ENCODE measurements at places on chromosomes 7 and 10. TPM values are rescaled to one million over a fixed set of nuclear protein-coding genes. Genes with fewer than 3 reads are reported as not detected.

The SLC39A12 gene
- polyA plus RNA-seq, result not detected

The SUN3 gene
- not detected for polyA plus RNA-seq

The PAPOLB gene
- polyA plus RNA-seq, result not detected

The BMPER gene
- 6.2 TPM for polyA plus RNA-seq

The CALCR gene
- polyA plus RNA-seq, result 6.7 TPM

The APBB1IP gene
- 2.6 TPM for polyA plus RNA-seq

The COL28A1 gene
- polyA plus RNA-seq, result 0.77 TPM

The HSPA12A gene
- polyA plus RNA-seq, result 8.4 TPM

The LEP gene
- 0.12 TPM for polyA plus RNA-seq

The MINDY4 gene
- 3.9 TPM for polyA plus RNA-seq

The GBX1 gene
- 3.3 TPM for polyA plus RNA-seq

The NEBL gene
- 2.3 TPM for polyA plus RNA-seq

The SGCE gene
- polyA plus RNA-seq, result 151 TPM

The KEL gene
- polyA plus RNA-seq, result 0.77 TPM
